Smooth muscle cell of the pulmonary artery (primary cell): ENCODE measurements at places on chromosomes 13 and 19. TPM values are rescaled to one million over a fixed set of nuclear protein-coding genes. Genes with fewer than 3 reads are reported as not detected.

Gene F7
- 0.13 TPM in 1 of 2 replicates, not detected in the other for total RNA-seq

Gene ZNF66
- total RNA-seq, result 1.4 and 1.5 TPM in 2 replicates

Gene C13orf42
- not detected in 2 replicates for total RNA-seq

Gene PSG2
- total RNA-seq, result 0.13 and 0.73 TPM in 2 replicates

Gene NAA16
- total RNA-seq, result 7.2 and 7.5 TPM in 2 replicates

Gene NKG7
- not detected in 2 replicates for total RNA-seq

Gene SERP2
- total RNA-seq, result 4.5 and 8.0 TPM in 2 replicates

Gene ZNF285
- 3.8 and 4.8 TPM in 2 replicates for total RNA-seq

Gene CATSPERD
- not detected in 2 replicates for total RNA-seq

Gene LHB
- not detected in 2 replicates for total RNA-seq

Gene KCNC3
- 0.46 and 0.53 TPM in 2 replicates for total RNA-seq

Gene HSD17B14
- total RNA-seq, result 2.2 and 2.8 TPM in 2 replicates

Gene HS6ST3
- 0.20 and 1.4 TPM in 2 replicates for total RNA-seq

Gene UBE2L5
- 0.07 TPM in 1 of 2 replicates, not detected in the other for total RNA-seq

Gene CERS1
- 2.9 and 11.6 TPM in 2 replicates for total RNA-seq

Gene FXYD3
- total RNA-seq, result not detected in 2 replicates

Gene SHISA7
- not detected in 2 replicates for total RNA-seq

Gene GNG8
- total RNA-seq, result not detected in 2 replicates

Gene DIRAS1
- 2.3 TPM in 2 replicates for total RNA-seq

Gene SLC17A7
- 0.17 and 0.20 TPM in 2 replicates for total RNA-seq

Gene PRR22
- total RNA-seq, result 0.13 and 0.33 TPM in 2 replicates

Gene PEAK3
- total RNA-seq, result not detected in 2 replicates

Gene HSD11B1L
- 16.0 and 18.8 TPM in 2 replicates for total RNA-seq

Gene GFY
- not detected in 2 replicates for total RNA-seq

Gene THSD1
- total RNA-seq, result 3.9 and 8.8 TPM in 2 replicates

Gene TIMM50
- total RNA-seq, result 49.0 and 52.6 TPM in 2 replicates

Gene TBXA2R
- 2.9 and 3.0 TPM in 2 replicates for total RNA-seq

Gene ANGPTL8
- not detected in 2 replicates for total RNA-seq

Gene LRG1
- total RNA-seq, result not detected in 2 replicates

Gene OSCAR
- total RNA-seq, result 0.63 and 0.65 TPM in 2 replicates

Gene VSTM1
- total RNA-seq, result not detected in 2 replicates

Gene INSL3
- not detected in 2 replicates for total RNA-seq

Gene RGL3
- total RNA-seq, result 4.8 and 6.4 TPM in 2 replicates

Gene MARCHF2
- 70.0 and 76.5 TPM in 2 replicates for total RNA-seq

Gene CPB2
- total RNA-seq, result not detected in 2 replicates

Gene PALM
- 5.2 and 18.2 TPM in 2 replicates for total RNA-seq

Gene ICAM3
- total RNA-seq, result 6.7 and 8.3 TPM in 2 replicates

Gene ITGBL1
- 255 and 305 TPM in 2 replicates for total RNA-seq

Gene NPAS1
- total RNA-seq, result 0.79 and 1.7 TPM in 2 replicates

Gene DHDH
- 0.17 TPM in 1 of 2 replicates, not detected in the other for total RNA-seq

Gene YJU2
- total RNA-seq, result 9.7 and 12.1 TPM in 2 replicates

Gene GRK1
- total RNA-seq, result 0.03 TPM in 1 of 2 replicates, not detected in the other

Gene KLHL1
- not detected in 2 replicates for total RNA-seq
